Activated CD8-positive, alpha-beta memory T cell treated with anti-CD3 and anti-CD28 coated beads, Interleukin-2, amount 10 ng/mL, durations not matched to agents 7 days and 5 days (primary cell): ENCODE measurements at places on chromosomes 6 and 20. TPM values are rescaled to one million over a fixed set of nuclear protein-coding genes. Genes with fewer than 3 reads are reported as not detected.

Gene ITPR3
- total RNA-seq, result 71.3 TPM

DNA sequence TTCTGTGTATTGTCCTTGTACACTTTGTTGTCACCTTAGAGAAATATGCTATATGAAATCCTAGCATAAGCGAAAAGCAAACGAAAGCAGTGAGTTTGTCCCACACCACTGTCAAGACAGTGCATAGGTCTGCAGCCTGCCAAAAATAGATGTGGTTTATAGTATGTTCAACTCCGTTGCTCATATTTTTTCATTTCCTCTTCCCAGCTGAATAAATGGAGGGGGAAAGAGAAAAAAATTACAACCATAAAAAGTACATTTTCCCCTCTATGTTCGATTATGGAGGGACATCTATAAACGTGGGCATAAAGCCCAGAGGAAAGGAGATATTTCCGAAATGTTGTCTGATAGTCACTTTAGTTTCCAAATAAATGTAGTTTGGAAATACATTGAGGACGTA is 25.8 kb downstream of the PRL start:
- no peak overlapping the region for H3K27ac ChIP-seq
- H3K4me3 ChIP-seq, result no peak overlapping the region
- H3K36me3 ChIP-seq, result no peaks in the 10 kb centered on the region
- no peak for DNase-seq
- no peaks in the 10 kb centered on the region for H3K4me1 ChIP-seq

DNA sequence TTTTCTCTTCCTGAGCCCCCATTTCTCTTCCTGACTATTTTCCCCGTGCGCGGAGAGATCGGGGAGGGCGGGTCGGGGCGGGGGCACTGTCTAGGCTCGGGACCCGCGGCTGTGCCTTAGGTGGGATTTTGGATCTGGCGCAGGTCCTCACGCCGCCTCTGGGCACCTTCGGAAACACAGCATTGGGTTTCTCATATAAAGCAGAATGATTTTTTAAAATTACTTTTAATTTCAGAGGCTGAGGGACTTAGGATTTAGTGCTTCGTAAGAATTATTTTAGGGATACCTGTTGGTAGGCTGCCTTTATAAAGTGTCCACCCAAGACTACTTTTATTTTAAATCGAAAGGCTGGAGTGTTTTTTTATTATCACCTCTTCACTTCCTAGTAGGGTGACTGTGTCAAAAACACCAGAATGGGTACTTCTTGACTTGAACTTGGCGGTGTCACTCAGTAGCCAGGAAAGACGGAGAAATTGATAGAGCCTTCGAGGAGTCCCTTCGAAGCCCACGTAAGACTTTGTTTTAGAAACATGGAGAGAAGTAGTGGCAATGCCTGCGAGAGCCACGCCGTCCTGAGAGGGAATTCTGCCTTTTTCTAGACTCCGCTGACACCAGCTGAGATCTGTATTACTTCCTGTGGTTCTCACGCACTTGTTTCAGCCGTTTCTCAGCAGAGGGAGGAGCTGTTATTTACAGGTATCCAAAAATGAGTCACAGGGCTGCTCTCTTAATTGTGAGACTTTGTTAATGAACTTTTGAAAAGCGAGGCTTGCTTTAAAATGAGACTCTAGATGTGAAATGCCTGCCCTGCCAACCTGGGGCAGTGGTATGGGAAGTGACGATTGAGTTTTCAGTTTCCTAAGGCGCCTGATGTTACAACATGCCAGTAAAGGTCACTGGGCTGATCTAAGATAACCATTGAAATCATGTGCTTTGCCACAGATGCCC is 667 bp downstream of the STX11 start:
- H3K36me3 ChIP-seq, result peaks cover 33% of the 10 kb centered on the region
- peak overlapping the region; percentile 84 for H3K4me3 ChIP-seq
- peak overlapping the region; percentile 97 for H3K27ac ChIP-seq
- peak; percentile 87 for DNase-seq
- peaks cover 7% of the 10 kb centered on the region for H3K27me3 ChIP-seq

- peaks cover 2% of the 10 kb centered on the region for H3K36me3 ChIP-seq
- H3K4me1 ChIP-seq, result peaks cover 37% of the 10 kb centered on the region
These were observed 706 bp upstream of the TUBB2B start for GRCh38 chr6:3228046-3228671.

Gene LY6G6D
- not detected for total RNA-seq

- H3K27me3 ChIP-seq, result no peaks in the 10 kb centered on the region
- no peak overlapping the region for H3K27ac ChIP-seq
- no peak for DNase-seq
- peaks cover 50% of the 10 kb centered on the region for H3K4me1 ChIP-seq
- peaks cover 59% of the 10 kb centered on the region for H3K36me3 ChIP-seq
These were observed 173.6 kb downstream of the JARID2 start for GRCh38 chr6:15419493-15419892.

Gene GINS1
- 36.5 TPM for total RNA-seq

- peaks cover 3% of the 10 kb centered on the region for H3K36me3 ChIP-seq
- H3K27ac ChIP-seq, result peak overlapping the region; percentile 89
- H3K27me3 ChIP-seq, result no peaks in the 10 kb centered on the region
- no peak for DNase-seq
These were observed 24.3 kb upstream of the IER3 start for GRCh38 chr6:30768634-30769087.

Gene SPATA25
- total RNA-seq, result 1.2 TPM

DNA sequence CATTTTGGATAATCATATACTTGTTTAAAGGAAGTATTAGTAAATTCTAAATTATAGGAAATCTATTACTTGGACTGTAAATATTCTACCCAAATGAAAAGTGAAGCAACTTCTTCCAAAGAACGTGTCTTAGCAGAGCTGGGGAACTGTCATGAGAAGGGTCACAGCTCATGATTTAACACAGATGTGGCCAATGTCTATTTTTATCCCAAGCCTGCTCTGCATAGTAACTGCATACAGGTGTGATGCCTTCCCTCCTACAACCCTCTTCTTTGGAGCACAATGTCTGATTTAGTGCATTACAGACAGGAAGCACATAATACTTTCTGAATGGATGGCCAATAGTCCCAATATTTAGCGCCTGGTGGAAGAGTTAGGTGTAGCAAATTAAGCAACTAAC is 138.7 kb upstream of the THEMIS start:
- DNase-seq, result no peak
- H3K27me3 ChIP-seq, result no peaks in the 10 kb centered on the region
- no peak overlapping the region for H3K27ac ChIP-seq
- peaks cover 13% of the 10 kb centered on the region for H3K36me3 ChIP-seq
- H3K4me1 ChIP-seq, result no peaks in the 10 kb centered on the region

Gene MYBL2
- total RNA-seq, result 118 TPM

GRCh38 chr20:36760647-36761046 is 12.9 kb downstream of the DSN1 start:
- peaks cover 13% of the 10 kb centered on the region for H3K4me1 ChIP-seq
- H3K27ac ChIP-seq, result peak overlapping the region; percentile 76
- no peak for DNase-seq

DNA sequence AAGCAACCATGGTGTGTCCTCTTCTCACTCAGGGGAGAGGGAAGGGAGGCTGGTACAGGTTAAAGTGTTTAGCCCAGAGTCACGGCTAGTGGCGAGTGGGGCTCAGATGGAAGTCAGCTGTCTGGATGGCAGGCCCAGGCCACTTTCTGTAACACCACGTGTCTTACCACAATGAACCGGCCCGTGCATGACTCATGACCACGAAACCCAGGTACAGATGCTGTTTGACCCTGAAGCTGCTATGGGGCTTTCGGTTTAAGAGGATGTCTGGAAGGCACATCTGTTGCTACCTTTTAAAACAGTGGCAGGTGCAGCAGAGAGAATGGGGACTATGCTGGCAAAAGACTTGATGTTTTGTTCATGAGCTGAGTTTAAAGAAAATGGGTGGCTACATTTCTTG is 36.5 kb upstream of the MPC1 start:
- H3K4me3 ChIP-seq, result peak overlapping the region; percentile 7
- peaks cover 33% of the 10 kb centered on the region for H3K27me3 ChIP-seq
- peak; percentile 89 for DNase-seq
- H3K36me3 ChIP-seq, result peaks cover 15% of the 10 kb centered on the region
- H3K27ac ChIP-seq, result peak overlapping the region; percentile 79
- peaks cover 65% of the 10 kb centered on the region for H3K4me1 ChIP-seq

- H3K4me3 ChIP-seq, result no peak overlapping the region
- DNase-seq, result no peak
- H3K4me1 ChIP-seq, result no peaks in the 10 kb centered on the region
- no peak overlapping the region for H3K27ac ChIP-seq
- H3K36me3 ChIP-seq, result no peaks in the 10 kb centered on the region
These were observed 50.3 kb upstream of the BTBD3 start for GRCh38 chr20:11867291-11867919.

Gene DEK
- 218 TPM for total RNA-seq

GRCh38 chr6:52160472-52161104 is 25.6 kb upstream of the IL17A start:
- no peak for DNase-seq
- H3K4me1 ChIP-seq, result peaks cover 37% of the 10 kb centered on the region
- no peak overlapping the region for H3K27ac ChIP-seq
- H3K36me3 ChIP-seq, result peaks cover 8% of the 10 kb centered on the region
- H3K4me3 ChIP-seq, result no peak overlapping the region

GRCh38 chr6:46011188-46012085 is 4.2 kb downstream of the CLIC5 start:
- peak overlapping the region; percentile 93 for H3K27ac ChIP-seq
- H3K4me3 ChIP-seq, result peak overlapping the region; percentile 67
- H3K4me1 ChIP-seq, result peaks cover 57% of the 10 kb centered on the region
- H3K36me3 ChIP-seq, result no peaks in the 10 kb centered on the region
- peak; percentile 90 for DNase-seq

DNA sequence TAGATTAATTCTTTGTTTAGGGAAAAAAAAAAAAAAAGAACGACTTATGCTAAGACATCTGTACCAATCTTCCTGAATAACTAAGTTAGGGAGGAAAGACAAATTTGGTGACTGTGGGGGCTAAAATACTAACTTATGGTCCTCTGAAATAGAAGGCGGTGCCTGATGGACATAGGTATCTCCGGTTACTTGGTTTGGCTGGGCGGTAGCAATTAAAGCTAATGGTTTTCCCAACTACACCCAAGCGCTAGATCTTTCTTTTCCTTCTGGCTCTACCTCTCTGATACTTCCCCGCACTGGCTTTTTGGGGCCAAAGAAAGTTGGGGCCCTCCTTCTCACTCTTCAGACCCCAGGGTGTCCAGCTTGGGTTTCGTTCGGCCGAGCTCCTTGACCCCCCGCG is 1.0 kb upstream of the RBM24 start:
- no peak overlapping the region for H3K27ac ChIP-seq
- H3K36me3 ChIP-seq, result no peaks in the 10 kb centered on the region
- no peak overlapping the region for H3K4me3 ChIP-seq
- H3K27me3 ChIP-seq, result peaks cover 71% of the 10 kb centered on the region
- peaks cover 10% of the 10 kb centered on the region for H3K4me1 ChIP-seq
- no peak for DNase-seq

- H3K36me3 ChIP-seq, result no peaks in the 10 kb centered on the region
- H3K4me3 ChIP-seq, result no peak overlapping the region
- peak overlapping the region; percentile 29 for H3K27ac ChIP-seq
- peaks cover 9% of the 10 kb centered on the region for H3K4me1 ChIP-seq
These were observed 100.0 kb upstream of the CITED2 start for GRCh38 chr6:139474145-139475108.

- no peak for DNase-seq
- no peaks in the 10 kb centered on the region for H3K4me1 ChIP-seq
- no peak overlapping the region for H3K4me3 ChIP-seq
- no peaks in the 10 kb centered on the region for H3K36me3 ChIP-seq
These were observed 539.1 kb downstream of the TFAP2A start for GRCh38 chr6:9875605-9876353.

- peak overlapping the region; percentile 98 for H3K4me3 ChIP-seq
- H3K4me1 ChIP-seq, result peaks cover 23% of the 10 kb centered on the region
- peak; percentile 43 for DNase-seq
- H3K27ac ChIP-seq, result no peak overlapping the region
These were observed 800 bp downstream of the RWDD2A start for GRCh38 chr6:83193747-83194566.

Gene SERAC1
- total RNA-seq, result 6.3 TPM

DNA sequence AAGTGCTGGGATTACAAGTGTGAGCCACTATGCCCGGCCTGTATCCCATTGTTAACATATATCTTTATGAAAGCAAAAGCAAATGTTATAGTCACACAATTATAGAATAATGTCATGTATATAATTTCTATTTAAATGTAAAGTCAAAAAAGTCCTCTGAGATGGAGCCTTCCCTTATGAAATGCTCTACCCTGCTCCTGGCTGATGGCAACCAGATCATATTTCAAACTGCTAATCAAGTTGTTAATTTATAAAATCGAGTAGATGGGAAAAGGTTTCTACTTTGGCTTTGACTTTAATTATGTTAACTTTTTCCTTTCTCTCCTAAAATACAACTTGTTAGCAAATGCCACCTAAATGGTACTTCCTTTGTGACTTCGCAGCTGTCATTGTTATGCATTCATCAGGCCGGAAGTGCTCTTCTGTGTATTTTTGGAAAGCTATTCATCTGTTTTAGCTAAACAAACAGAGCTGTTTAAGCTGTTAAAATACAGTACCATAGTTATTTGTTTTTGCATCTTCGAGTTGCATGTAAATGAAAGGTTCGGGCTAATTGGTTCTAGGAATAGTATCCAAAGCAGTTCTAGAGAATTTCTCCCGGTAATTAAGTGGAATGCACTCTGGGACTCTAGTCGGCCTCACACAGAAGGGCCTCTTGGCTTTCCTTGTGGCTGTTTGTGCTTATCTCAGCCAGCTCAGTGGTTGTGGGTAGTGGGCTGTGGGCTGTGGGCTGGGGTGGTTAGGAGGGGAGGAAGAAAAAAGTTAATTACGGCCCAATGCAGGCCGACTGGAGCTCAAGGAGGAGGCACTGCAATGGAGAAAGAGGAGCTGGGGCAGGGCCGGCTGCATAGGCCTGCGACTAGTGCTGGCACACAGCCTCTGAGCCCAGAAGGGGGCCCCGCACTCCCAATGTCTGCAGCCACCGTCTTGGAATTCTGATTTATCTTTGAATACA is 34.8 kb downstream of the SLC35D3 start:
- DNase-seq, result no peak
- peaks cover 6% of the 10 kb centered on the region for H3K4me1 ChIP-seq
- no peak overlapping the region for H3K27ac ChIP-seq
- no peak overlapping the region for H3K4me3 ChIP-seq
- H3K27me3 ChIP-seq, result peaks cover 39% of the 10 kb centered on the region

Gene KIAA0408
- 25.6 TPM for total RNA-seq

GRCh38 chr6:166449036-166449435 is 66.3 kb upstream of the MPC1 start:
- no peaks in the 10 kb centered on the region for H3K4me1 ChIP-seq
- no peak overlapping the region for H3K4me3 ChIP-seq
- no peaks in the 10 kb centered on the region for H3K27me3 ChIP-seq
- DNase-seq, result no peak
